ENCODE measurements at places on chromosomes 11 and 22. TPM values are rescaled to one million over a fixed set of nuclear protein-coding genes. Genes with fewer than 3 reads are reported as not detected.

B3GAT1 gene
- total RNA-seq = 34.6 TPM

SPDYC gene
- not detected for total RNA-seq

SPON1 gene
- 31.5 TPM for total RNA-seq

APOA5 gene
- total RNA-seq = not detected

FIBIN gene
- total RNA-seq = 7.8 TPM

DNA sequence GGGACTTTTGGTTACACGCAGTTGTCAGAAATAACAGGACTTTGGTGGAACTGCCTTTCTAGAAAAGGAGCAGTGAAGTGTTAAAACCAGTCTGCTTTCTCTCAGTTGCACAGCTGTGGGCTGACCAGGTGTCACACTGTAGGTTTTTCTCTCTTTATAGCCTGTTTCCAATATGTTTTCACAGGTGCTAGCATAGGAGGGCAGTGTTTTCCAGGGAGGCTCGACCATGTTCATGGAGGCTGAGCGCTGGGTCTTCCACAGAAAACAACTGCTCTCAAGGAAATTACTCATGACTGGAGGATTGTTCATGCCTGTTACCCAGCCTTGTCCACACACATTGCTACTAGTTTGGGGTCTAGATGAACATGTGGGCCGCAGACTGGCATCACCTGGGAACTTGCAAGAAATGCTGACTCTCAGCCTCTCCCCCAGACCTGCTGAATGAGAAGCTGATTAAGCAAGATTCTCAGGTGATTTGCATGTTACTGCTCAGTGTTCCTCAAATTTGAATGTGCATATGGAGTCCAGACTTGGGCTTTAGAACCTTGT is 157.7 kb downstream of the MAML2 start:
- no peak for DNase-seq

- DNase-seq = no peak
These were observed 208.1 kb downstream of the DBX1 start for GRCh38 chr11:19952116-19952605.
